ENCODE measurements at places on chromosomes 16 and 17.

DNA sequence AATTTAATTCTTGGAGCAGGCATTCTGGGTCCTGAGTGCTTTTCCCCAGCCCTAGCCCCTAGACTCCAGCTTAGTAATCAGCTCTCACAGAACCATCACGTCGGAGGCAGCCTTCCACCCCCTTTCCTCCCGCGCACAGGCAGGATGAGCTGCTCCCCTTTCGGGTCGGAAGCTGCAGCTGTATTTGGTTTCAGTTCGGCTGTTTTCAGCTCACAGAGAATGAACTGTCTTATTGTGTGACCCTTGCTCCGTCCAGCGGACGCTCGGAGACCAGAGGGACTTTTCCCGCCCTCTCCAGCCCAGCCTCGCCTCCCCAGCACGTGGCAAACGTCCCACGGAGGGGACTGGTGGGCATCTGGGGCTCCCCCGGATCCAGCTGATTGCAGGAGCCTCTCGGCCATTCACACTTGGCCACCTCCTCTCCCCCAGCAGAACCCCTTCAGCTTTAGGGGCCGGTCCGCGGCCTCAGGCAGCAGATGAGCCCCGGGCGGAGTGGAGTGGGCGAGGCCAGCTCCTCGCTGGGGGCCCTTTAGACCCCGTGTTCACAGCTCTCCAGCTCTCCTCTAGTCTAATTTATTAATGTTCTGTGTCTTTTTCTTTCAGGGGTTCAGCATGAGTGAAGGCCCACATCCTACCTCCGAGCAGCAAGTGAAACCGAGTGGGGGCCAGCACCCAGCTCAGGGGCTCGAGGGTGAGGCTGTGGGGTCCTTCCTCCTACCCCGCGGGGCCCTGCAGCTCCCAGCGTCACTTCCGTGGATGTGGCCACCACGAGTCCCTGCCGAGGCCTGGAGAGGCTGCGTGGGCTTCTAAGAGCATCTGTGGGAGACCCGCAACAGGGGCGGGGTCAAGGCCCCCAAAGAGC is 863 bp upstream of the UTS2R start:
- no peak for DNase-seq

DNA sequence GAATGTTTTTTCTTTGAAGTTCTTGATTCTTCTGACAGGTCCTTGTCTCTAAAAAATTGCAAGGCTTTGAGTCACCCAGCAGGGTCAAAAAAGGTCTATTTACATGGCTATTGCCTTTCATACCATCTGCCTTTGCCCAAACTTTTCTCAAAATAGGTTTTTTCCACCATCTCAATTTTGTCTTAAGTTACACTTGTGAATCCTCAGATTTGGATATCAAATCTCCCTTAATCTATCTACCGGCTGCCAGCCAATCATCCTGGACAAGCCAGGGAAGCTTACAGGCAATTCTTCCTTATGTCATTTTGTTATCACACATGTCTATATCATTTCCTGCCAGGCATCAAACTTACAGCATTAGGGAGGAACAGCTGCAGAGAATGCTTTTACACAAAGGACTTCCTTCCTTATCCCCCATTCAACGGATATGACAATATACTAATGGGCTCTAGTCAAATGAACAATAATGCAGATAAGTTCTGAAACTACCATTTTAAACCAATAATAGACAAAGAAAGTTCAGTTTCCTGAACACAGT is 104.1 kb upstream of the CORO6 start:
- DNase-seq, result no peak

DNA sequence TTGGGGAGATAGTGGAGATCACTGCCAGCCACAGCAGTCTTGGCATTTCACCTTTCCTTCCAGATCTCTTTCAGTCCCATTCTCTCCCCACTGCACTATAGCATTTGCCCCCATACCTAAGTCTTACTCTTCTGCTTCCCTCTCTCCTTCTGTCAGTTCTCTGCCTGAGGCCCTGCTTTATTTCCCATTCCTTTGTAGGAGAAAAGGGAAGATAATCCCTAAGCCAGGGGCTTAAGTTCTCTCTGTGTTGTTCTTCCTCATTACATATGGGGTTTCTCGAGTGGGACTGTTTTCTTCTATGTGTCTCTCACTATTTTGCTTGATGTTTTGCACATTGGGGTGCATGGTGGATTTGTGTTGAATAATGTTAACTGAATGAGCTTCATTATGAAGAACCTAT is 6.4 kb downstream of the KDM6B start:
- DNase-seq, result no peak

GRCh38 chr17:75288770-75289114 is 491 bp downstream of the SLC25A19 start:
- DNase-seq, result peak; percentile 54

- no peak for DNase-seq
These were observed 34.2 kb upstream of the ABCA5 start for GRCh38 chr17:69361156-69361555.

DNA sequence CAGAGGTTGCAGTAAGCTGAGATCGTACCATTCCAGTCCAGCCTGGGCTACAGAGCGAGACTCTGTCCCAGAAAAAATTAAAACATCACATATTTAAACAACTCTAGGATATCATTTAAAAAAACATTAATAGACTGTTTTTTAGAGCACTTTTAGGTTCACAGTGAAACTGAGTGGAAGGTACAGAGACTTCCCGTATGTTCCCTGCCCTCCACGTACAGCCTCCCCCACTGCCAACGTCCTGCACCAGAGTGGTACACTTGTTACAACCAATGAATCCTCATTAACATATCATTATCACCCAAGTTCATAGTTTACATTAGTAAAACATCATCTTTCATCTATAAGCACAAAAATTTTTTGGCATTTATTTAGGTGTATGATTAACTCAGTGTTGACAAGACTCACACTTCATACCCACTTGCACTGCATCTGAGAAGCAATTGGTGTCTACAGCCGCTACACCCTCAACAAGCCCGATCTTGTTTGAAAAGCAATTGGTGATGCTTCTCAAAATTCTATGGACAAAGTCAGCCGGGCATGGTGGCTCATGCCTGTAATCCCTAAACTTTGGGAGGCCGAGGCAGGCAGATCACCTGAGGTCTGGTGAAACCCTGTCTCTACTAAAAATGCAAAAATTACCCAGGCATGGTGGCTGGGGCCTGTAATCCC is 39.9 kb upstream of the STH start:
- no peak for DNase-seq

DNA sequence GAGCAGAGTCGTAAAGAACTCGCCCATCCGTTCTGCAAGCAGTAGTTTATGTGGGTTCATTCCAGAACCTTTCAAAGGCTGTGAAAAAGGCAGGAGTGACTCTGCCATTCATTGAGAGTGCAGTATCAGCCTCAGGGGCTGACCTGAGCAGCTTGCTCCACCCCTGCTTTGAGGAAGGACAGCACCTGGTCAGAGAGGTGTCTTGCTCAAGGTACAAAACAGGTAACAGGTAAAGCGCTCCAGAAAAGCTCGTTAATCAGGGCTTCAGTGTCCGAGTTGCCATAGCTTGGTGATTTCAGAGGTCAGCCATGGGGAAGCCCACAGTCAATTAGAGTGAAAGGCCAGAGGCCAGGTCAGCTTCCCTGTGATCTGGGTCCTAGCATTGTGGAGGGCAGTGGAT is 251.1 kb downstream of the ABCC12 start:
- DNase-seq, result no peak

- peak; percentile 1 for DNase-seq
These were observed 33.5 kb downstream of the CA10 start for GRCh38 chr17:52124993-52125392.

- DNase-seq, result no peak
These were observed 2.5 kb downstream of the TBX21 start for GRCh38 chr17:47735536-47736011.

DNA sequence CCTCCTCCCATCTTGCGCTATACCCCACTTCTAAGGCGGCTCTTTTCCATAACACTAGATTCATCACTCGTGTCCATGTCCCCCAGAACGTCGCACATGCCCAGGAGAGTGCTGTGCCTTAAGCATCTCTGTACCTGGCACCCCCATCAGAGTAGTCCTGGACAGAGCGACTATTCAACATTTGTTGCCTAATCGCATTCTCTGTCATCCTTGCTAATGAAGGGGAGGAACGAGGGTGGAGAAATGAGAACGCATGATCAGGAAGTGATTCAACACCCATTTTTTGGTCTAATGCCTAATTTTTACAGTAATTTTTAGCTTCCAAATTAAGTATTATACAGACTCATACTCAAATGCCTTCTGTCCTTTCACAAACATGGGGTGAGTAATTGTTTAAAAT is 53.2 kb downstream of the SLC39A11 start:
- no peak for DNase-seq

GRCh38 chr17:49370971-49371834 is 9.2 kb upstream of the ZNF652 start:
- DNase-seq, result no peak

DNA sequence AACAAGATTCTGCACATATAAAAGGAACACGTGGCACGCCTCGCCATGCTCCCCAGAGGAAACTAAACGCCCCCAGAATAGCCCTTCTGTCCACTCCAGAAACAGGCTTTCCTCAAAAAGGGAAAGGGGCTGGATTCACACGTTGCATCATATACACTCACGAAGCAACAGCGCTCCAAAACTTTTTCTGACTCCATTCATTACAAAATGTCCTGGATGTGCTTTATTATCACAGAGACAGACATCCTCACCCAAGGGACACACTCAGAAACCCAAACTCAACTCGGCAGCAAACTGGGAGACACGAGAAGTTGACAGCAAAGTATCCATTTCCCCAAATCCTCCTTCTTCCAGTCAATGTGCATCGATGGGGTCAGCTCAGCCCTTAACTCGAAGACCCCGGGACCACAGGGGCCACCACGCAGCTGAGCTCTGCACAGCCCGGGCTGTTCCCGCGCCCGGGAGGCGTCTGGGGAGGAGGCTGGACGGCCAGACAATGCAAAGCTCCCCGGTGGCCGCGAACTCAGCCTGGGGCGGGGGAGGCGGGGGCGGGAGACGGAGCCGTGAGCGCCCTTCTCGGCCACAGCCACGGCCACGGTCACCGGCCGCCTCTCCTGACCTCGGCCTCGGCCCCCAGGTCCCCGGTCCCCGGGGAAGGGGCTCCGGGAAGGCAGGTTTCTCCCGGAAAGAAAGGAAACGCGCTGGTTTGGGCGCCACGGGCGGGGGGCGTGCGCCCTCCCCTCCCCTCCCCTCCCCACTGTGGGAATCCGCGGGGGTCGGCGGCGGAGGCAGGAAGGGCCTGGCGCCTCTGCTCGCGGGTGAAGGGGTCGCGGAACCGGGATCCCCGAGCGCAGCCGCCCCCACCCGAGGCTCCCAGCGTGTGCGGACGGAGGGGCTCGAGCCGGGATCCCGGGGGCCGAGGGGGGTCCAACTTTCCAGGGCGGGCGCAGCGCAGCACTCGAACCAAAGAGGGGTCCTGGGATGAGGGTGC is 1.2 kb downstream of the NXN start:
- no peak for DNase-seq

DNA sequence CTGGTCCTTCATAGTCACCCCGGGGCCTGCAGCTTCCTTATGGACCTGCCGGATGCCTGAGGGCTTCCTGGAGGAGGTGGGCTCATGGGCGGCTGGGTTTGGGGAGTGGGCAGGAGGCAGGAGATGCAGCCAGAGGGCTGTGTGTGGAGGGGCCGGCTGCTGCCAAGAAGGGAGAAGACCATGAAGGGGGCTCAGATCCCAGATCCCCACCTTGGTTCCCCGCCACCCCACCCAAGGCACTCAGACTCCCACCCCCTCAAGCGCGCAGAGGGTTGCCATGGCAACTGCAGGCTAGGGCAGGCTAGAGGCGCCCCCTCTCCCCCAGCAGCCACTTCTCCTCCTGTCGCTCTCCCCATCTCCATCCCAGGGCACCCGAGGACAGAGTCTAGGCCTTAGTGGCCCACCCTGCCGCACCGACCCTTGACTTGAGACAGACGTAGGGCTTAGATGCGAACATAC is 104.5 kb downstream of the CRLF3 start:
- no peak for DNase-seq

DNA sequence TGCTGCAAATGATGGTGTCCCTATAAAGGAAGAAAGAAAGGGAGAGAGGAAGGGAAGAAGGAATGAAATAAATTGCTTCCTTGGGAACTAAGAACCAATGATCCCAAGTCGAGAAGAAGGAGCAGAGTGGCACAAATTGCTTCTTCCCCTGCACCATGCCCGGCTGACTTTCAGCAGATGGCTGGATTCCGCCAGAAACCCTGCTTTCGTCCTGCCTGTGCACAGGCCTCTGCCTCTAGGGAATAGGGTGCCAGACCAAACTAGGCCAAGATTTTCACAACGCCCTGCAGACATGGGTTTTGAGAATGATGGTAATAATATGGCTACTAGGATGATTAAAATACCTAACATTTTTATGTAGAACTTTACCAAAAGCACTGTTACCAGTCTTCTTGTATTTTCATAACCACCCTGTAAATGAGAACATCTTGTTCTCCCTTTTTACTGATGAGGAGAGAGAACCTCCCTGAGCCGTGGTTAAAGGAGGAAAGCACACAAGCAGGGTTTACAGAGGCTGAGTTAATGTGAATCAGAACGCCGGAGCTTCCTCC is 122.1 kb upstream of the HSBP1 start:
- DNase-seq, result no peak

GRCh38 chr16:2785101-2785991 is 2.0 kb downstream of the PRSS33 start:
- no peak for DNase-seq

DNA sequence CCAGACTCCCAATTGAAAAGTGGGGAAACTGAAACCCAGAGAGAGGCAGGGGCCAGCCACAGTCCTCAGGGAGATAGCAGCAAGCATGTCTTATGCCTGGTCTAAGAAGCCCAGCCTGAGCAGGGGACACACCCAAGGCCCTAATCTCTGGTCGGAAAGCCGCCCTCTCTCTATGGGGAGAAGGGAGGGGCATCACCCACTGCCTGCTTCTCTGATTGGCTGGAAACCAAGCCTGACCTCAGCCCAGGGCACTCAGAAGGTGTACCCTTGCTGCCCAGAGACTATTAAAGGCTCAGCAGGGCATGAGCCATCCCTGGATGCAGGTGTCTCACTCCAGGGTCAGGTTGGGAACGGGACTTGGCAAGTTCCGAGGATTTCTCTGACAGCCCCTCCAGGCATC is 5.7 kb upstream of the KRT13 start:
- no peak for DNase-seq

DNA sequence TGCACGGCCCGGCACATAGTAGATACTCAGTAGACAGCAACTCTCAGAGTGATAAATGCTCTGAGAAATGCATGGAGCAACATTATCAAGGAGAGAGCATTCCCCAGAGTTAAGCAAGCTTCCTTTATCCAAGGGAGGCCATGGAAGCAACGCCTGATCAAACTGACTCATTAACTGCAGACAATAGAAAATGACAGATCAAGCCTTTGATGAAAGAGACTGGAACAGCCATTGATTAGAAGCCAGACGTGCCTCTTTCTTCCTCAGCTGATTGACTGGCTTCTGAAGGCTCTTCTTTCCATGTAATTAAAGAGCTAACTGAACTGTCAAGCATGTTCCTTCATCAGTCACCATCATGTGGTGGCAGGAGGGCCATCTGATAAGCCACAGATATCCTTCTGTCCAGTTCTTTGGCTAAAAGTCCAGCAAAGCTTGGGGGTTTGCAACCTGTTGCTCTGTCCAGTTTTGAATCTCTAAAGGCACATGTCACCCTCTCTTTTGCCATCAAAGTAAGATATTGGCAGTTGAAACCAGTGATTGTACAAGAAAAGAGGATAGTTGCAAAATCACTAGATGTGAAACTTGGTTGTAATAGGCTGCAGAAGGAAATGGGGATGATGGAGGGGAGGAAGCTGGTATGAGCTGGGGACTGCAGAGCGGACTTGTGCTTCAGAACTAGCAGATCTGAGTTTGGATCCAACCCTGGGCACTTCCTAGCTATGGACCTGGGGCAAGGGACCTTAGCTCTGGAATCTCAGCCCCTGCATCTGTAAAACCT is 188.0 kb downstream of the HAPSTR1 start:
- DNase-seq, result no peak

- no peak for DNase-seq
These were observed 11.9 kb downstream of the IRF8 start for GRCh38 chr16:85910854-85911247.

- DNase-seq, result no peak
These were observed 169.0 kb downstream of the ENGASE start for GRCh38 chr17:79243603-79243990.

Data from RKO (cell line).